ENCODE measurements at places on chromosomes 16 and 17.

DNA sequence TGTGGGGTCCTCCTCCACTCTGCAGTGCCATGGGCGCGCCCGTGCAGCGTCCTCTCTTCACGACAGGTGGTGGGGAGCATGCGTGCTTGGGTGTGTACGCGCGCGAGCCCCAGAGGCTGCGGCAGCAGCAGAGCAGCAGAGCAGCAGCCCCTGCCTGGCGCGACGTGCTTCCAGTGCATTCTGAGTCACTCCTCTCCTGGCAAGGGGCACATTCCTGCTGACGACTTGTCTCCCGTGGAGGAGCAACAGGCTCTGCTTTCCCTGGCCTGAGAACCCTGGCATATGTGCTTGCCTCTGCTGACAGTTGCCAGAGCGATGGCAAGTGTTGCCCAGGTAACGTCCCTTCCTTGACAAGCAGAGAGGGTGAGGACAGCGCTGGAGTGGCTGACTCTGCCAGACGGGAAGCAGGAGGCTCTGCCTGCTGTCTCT, 133.8 kb upstream of the PLCG2 start:
- DNase-seq = no peak

GRCh38 chr17:65314212-65314611, 177.0 kb downstream of the RGS9 start:
- DNase-seq = no peak

DNA sequence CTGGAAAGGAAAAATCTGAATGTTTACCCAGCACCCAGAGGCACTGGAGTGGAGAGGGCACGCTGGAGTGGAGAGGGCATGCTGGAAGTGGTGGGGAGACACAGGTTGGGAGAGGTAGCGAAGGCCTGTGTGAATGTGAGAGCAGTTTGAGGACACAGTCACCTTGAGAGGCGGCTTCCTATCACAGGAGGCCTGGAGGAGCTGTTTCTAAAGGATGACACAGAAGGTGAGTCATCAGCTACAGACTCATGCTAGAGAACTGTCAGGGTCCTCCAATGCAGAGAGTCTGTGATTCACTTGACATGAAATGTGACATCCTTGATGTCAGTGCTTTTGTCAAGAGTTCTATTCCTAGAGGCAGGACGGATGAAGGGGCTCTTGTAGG, 13.8 kb downstream of the CTRL start:
- DNase-seq = no peak

- DNase-seq = no peak
Observed at GRCh38 chr16:85451641-85452363, 161.3 kb upstream of the GSE1 start.

DNA sequence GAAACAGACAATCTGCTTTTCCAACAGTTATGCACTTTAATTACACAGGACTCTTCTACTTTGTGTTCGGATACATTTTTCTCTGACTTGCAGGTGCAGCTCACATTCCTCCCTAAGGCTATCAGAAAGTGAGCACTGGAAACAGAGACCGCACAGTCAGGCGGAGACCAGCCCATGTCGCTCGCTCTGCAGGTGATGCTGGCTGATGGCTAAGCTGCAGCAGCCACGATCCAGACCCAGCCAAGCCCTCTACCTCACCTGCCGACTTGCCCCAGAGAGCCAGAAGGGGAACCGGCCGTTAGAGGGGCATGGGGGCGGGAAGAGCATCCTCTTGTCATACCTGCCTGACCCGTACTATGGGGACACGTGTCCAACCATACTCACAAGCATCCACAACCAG, 33.8 kb downstream of the MAP1LC3B start:
- no peak for DNase-seq

DNA sequence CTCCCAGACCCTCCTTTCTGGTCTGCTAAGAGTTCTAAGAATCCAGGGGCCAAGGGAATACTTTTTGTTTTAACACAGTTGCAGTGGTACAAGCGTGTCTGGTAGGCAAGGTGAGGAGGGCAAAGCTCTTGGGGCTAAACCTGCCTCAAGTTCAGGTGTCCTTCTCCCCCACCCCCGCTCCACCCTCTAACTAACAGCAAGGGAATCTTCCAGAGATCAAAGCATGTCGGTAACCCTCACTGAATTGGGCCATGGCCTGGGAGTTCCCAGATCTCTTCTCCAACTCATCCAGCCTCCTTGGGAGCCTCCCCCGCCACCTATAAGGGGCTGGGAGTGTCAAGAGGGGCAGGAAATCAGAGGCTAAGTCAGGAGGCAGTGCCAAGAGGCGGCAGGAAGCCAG, 55.7 kb upstream of the TAC4 start:
- no peak for DNase-seq

DNA sequence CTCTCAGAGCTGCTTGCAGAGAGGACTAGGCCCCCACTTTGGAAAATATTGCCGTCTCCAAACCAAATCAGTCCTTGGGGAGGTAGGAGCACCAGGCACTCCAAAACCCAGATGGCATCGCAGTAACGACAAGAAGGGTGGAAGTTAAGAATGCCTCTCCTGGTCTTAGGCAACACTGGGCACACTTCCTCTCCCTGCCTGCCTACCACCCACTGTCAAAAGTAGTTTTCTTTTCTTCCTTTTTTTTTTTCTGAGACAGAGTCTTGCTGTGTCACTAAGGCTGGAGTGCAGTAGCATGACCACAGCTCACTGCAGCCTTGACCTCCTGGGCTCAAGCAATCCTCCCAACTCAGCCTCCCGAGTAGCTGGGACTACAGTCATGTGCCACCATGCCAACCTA, 47.2 kb downstream of the SRL start:
- no peak for DNase-seq

- DNase-seq = no peak
Observed at GRCh38 chr17:74566132-74566753, 1.1 kb downstream of the CD300H start.

- DNase-seq = no peak
Observed at GRCh38 chr17:47316311-47316710, 7.4 kb upstream of the EFCAB13 start.

DNA sequence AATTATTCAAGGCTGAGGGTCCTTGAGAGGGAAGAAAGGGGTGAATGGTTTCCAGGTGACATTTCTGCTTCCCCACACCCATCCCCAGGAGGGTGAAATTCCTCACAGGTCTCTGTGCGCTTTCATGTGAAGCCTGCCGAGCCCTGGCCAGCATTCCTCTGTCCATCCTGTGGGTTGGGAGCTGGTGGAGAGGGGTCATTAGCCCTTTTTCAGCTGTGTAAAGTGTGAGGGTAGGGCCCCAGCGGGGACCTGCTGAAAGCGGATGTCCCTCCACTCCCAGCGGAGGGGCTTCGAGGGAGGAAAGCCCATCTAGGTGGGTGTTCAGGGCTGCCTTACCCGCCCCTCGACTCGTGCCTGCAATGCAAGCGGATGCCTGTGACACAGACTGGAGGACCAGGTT, 53.3 kb upstream of the DLX4 start:
- no peak for DNase-seq

GRCh38 chr16:11621539-11621919, 34.8 kb upstream of the LITAF start:
- no peak for DNase-seq

Data from stimulated activated CD8-positive, alpha-beta memory T cell treated with anti-CD3 and anti-CD28 coated beads, Interleukin-4, amount 100 ng/mL, for 1 hour (primary cell).